ENCODE measurements at places on chromosomes 3 and 15.

DNA sequence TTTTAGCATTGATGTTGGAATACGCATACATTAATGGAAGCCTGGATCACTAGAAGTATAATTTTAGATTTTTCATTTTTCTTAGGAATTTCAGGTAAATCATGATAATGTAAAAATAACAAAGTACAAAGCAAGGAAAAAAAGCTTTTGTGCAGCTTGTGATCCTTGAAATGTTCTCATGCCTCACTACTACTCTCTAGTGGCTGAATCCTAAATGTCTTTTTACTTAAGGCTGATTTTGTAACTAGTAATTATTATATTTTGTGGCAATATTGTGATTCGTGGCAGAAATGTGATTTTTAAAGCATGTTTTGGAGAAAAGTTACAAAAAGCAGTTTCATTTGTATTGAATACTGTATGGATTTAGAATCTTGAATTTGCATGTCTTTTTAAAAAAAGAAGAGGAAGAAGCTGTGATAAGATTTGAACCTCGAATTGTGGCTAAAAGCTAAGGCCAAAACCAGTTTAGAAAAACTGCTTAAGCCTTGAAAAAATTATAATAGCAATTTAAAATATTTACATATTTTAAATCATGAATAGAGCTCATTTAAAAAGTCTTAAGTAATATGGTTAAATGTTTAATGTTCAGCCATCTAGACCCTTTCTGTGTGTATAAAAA is 39.0 kb downstream of the U2SURP start:
- DNase-seq: no peak

GRCh38 chr3:73144276-73144675 is 82.8 kb downstream of the EBLN2 start:
- DNase-seq: no peak

GRCh38 chr3:85208650-85209049 is 249.9 kb downstream of the CADM2 start:
- no peak for DNase-seq

GRCh38 chr3:138921316-138922292 is 25.3 kb downstream of the FOXL2 start:
- DNase-seq: no peak

DNA sequence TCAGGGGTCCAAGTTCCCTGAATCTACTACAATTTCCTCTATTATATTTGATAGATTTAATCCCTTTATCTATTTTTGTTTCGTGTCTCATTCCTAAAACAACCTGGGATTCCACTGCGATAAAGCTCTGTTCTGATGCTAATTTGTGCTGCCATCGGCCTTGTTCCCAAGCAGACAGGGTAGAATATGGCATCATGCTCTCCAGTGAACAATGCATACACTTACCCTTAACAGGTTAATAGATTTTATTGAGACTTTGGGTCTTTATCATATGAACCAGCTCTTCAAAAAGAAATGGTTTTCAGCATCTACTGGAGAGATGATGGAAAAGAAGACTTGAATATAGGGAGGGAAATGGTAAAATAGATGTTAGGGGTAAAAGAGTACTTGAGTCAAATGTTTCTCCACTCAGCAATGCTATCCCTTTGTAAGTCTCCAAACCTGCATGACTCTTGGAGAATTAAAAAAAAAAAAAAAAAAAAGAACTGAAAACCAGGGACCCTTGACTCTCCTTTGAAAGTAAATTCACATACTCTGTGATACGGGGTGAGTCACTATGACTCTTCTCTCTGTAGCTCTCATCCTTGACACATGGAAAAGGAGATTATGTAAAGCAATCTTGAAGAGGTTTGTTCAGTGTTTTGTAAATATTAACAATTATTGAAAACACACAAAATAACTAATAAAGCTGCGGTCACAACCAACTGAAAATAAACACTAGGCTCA is 268.8 kb downstream of the ZBTB20 start:
- DNase-seq: no peak

GRCh38 chr3:111851511-111851954 is 7.5 kb upstream of the PHLDB2 start:
- DNase-seq: no peak

- DNase-seq: no peak
Measured at GRCh38 chr3:174198199-174198598, 660.9 kb upstream of the NAALADL2 start.

- DNase-seq: no peak
Measured at GRCh38 chr15:90184119-90184785, 16.9 kb upstream of the SEMA4B start.

Data from DND-41 (cell line).